ENCODE measurements at places on chromosomes 4 and X. TPM values are rescaled to one million over a fixed set of nuclear protein-coding genes. Genes with fewer than 3 reads are reported as not detected.

DNA sequence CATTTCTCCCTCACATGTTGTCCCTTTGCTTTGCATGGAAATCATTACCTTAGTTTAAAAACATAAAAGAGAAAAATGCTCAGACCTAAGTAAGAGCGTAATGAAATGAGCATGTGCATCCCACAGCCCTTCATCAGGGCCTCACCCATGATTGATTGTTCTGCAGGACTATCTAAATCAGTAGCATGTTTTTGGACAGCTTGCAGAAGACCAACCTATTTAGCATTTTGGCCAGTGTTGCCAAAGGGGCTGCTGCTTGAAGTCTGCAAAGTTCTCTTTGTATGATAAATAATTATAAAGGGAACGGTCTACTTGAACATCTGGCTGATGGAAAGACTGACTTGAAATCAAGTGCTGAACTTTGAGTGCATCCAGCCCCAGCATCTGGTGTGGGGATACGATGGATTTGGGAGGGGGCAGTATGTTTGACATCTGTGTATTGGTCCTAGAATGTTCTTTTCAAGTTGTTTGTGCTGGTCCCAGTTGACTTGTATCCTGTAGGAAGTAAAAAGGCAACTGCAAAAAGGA is 76.1 kb upstream of the LIMCH1 start:
- DNase-seq = no peak

ZNF630 gene
- total RNA-seq = 1.6 TPM

PRSS12 gene
- total RNA-seq = 7.5 TPM

PWWP3B gene
- total RNA-seq = 1.1 TPM

PAGE1 gene
- total RNA-seq = not detected

- no peak for DNase-seq
These were observed 71.5 kb upstream of the EDNRA start for GRCh38 chr4:147409350-147409749.

DNA sequence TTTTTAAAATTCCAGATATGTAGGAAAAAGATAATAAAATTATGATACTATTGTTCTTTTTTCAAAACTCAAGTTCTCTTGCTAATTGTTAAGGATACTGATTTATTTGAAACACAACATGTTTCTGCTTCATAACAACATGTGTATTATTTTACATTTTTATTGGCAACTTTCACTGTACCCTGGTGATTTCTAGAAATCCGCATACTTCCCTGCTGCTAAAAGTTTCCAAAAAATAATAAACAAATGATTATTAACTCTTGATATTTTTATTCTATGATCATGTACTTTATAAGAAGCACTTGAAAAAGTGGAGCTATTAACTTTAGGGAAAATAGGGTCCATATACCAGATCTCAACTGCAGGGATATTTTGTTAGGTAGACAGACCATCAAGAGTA is 71.2 kb upstream of the HCCS start:
- no peak for DNase-seq

DNA sequence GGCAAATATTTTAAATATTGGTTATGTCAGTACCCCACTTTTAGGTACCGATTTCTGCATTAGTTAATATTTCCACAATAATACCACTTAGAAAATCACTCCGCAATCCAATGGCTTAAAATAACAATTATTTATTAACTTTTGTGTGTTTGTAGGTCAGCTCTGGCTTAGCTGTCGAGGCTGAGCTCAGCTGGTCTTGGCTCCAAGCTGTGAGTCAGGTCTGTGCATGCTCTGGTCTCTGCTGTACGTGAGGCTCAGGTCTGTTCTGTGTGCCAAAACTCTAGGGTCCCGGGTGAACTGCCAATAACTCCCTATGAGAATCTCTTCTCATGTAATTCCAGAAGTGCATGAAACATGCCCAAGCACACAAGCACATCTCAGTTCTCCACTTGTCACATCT is 245.8 kb upstream of the GK2 start:
- DNase-seq = no peak

DNA sequence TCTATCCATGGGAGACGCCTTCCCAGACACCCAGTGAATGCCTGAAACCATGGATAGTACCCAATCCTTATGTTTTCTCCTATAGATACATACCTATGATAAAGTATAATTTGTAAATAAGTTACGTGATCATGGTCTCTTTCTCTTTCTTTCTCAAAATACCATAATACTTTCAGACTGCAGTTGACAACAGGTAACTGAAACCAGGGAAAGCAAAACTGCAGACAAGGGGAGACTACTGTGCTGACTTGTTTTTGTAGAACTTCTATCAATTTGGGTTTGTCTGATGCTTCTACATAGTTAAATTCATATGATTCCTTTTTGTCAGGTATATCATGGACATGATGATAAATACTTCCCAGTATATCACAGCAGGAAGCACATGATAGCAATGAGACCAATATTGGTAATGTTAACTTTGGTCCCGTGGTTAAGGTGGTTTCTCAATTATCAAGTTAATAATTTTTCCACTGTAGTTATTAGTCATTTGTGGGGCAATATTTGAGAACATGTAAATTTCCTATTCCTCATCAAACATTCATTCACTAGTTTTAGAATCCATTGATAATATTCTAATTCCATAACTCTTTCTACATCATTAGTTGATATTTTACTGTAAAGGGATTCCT is 298.0 kb upstream of the TET2 start:
- no peak for DNase-seq

DNA sequence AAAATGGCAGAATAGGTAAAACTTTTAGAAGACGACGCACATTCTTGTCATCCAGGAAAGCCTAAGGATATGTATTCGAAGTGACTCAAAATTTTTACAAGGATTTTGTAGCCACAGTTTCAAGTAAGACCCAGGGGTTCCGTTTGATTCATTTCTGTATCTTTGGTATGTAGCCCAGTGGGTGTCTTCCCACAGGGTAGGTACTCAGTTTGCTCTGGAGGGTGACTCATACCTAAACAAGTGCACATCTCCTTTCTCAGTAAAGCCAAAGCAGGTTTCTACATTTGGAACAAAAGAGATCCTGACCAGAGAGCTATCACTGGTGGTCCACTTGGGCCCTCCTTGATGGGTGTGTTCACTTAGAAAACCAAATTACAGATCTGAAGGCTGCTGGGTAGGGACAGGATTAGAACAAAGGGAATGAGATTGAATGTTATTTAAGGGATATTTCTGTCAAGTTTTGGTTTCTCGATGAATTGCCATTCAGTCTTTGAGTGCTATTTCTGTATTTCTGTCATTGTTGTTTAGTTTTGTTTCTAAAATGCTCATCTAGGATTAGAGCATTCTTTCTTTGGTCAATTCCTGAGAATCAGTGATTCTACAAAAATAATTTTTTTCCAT is 56.1 kb downstream of the PLS3 start:
- DNase-seq = no peak

DNA sequence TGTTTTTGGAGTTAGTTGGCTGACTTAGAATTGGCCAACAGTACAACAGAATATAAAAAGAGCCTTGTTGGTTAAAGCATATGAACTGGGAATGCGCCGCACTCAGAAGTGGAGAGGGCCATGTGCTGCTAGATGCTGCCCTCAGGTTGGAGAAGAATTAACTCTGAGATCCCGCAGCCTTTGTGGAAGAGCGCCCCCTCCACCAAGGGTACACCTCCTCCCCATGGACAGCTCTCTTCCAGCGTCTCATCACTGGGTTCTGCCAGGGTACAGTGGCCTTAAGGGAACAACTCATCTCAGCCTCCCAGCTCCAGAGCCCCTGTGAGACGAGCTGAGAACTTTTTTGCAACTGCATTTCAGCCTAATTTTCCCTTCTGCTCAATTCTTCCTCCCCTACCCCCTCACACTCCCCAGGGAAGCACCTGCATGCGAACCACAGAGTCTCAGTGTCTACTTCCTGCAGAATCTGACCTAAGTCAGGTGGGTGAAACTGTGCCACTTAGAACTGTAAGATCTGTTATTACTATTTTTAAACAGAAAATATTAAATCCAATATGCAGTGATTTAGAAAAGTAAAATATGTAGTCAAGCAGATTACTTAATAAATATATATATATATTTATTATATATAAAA is 380.6 kb downstream of the RAB28 start:
- DNase-seq = peak; percentile 40

TLR3 gene
- 0.38 TPM for total RNA-seq

DNA sequence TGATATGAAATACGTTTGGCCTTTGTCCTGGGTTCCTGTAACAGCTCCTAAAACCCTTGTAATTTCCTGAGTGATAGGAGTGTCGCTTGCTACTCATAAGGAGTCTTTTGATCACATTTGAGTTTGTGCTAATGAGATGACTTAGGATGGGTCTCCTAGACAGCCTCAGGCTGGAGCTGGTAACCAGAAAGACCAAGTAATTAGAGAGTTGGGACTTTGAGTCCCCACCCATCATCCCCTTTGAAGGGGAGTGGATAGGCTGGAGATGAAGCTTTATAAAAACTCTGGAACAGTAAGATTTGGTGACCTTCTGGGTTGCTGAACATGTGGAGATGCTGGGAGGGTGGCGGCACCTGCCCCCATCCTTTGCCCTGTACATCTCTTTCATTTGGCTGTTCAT is 2.9 kb downstream of the SEC24B start:
- DNase-seq = no peak

SLC35A2 gene
- total RNA-seq = 16.4 TPM

DNA sequence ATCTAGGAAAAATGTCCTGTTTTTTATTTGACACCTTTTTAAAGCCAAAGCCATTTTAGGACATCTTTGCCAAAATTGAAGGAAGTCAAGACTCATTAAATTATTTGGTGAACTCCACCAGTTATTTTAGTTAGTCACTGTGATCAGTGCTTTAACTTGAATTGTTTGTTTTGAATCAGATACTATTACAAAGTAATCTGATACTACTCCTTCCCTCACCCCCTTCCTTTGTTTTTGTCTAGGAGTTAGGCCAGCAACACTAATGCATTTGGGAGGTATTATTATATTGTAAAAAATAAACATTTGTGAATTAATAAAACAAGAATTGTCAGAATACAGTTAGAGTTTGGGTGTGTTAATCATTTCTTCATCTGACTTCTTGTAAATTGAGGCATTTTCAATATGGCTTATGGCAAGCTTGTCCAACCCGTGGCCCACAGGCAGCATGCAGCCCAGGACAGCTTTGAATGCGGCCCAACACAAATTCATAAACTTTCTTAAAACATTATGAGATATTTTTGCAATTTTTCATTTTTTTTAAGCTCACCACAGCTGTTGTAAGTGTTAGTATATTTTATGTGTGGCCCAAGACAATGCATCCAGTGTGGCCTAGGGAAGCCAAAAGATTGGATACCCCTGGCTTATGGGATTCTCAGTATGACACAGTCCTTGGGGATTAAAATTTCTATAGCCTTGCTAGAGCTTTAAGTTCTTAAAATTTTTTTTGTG is 182.2 kb downstream of the BMPR1B start:
- peak; percentile 16 for DNase-seq

DNA sequence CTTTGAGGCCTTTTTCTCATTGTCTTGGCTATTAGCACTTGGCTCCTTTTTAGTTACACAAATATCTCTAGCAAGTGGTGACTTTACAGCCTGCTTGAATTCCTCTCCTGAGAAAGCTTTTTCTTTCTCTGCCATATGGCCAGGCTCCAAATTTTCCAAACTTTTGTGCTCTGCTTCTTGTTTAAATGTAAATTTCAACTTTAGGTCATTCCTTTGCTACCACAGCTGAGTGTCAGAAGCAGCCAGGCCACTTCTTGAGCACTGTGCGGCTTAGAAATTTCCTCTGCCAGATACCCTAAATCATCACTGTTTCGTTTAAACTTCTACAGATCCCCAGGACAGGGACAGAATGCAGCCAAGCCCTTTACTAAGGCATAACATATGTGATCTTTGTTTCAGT is 222.4 kb downstream of the FBXO8 start:
- no peak for DNase-seq

- peak; percentile 8 for DNase-seq
These were observed 218.9 kb downstream of the OR13H1 start for GRCh38 chrX:131762802-131763234.

GRCh38 chr4:6694177-6694901 is 661 bp downstream of the S100P start:
- DNase-seq = no peak

PAGE2B gene
- not detected for total RNA-seq

DNA sequence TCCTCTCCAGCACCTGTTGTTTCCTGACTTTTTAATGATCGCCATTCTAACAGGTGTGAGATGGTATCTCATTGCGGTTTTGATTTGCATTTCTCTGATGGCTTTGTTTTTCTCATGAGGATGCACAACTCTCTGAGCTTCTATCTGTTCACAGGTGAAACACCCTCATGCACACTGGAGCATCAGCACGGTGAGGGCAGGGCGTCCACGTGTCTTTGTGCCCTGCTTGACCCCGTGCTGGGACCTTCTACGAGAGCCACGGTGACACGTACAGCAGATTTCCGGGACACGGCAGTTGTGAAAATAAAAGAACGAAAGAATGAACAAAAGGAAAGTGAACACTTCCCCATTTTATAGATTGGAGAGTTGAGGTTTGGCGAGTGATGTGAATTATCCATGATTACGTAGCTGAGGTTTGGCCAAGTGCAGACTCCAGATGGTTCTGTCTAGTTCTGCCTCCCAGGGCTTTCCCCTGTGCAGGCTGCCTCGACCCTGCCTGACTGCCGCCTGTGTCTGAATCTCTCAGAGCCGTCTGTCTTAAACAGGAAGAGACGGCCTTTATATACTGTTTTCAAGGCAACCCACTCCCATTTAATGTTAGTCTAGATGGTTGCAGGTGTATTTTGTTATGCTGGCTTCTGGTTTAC is 67.8 kb upstream of the SORBS2 start:
- DNase-seq = no peak

PITX2 gene
- total RNA-seq = 0.35 TPM

DNA sequence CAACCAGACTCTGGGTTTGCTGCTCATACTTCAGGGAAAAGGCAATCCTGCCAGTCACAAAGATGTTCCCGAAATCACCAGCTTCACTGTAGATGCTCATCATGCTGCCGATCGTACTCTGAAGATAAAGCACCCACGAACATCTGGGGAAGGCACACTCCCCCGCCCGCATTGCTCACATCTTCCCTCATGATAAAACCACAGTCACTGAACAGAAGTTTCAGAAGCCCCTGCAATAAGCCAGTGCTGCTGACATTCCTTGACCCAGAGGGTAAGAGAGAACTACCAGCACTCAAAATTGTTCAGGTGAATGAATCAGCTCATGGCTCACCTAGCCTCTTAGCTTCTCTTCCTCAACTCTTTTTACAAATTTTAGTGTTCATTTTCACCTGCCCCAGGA is 43.1 kb downstream of the SRPX2 start:
- no peak for DNase-seq

TRO gene
- 52.2 TPM for total RNA-seq

ASB12 gene
- total RNA-seq = 1.2 TPM

NSG1 gene
- total RNA-seq = 34.5 TPM

- DNase-seq = peak; percentile 27
These were observed 3.8 kb upstream of the FBXW7 start for GRCh38 chr4:152539556-152540292.

ASB9 gene
- 0.42 TPM for total RNA-seq

GPC4 gene
- total RNA-seq = 183 TPM

- DNase-seq = no peak
These were observed 2.1 kb downstream of the COPS4 start for GRCh38 chr4:83036991-83037665.

DNA sequence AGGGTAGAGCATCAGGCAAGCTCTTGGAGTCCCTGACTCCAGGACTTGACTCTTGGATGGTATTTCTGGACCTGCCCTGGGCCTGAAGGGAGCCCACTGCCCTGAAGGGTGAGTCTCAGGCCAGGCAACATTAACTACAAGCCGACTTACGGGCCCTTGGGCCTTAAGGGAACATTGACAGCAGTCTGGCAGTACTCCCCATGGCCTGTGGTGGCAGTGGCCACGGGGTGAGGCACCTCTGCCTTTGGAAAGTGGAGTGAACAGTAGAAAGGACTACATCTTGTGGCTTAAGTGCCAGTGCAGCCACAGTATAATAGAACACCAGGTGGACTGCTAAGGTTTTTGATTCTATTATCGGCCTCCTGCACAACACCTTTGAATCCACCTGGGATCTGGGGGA is 36.3 kb downstream of the SH3BGRL start:
- DNase-seq = peak; percentile 15

SLC7A11 gene
- total RNA-seq = 32.2 TPM

Data from GM23338 (cell line).